ENCODE measurements at places on chromosomes 1 and 21. TPM values are rescaled to one million over a fixed set of nuclear protein-coding genes. Genes with fewer than 3 reads are reported as not detected.

The ANKRD35 gene
- total RNA-seq = 4.1 TPM

The LYPD8 gene
- total RNA-seq = not detected

The NHLH2 gene
- total RNA-seq = not detected

The C4BPA gene
- not detected for total RNA-seq

The PLCH2 gene
- 0.21 TPM for total RNA-seq

The ZNF695 gene
- total RNA-seq = 3.5 TPM

The HTR1D gene
- total RNA-seq = not detected

GRCh38 chr1:67722292-67722944 is 37.4 kb downstream of the GADD45A start:
- DNase-seq = no peak

DNA sequence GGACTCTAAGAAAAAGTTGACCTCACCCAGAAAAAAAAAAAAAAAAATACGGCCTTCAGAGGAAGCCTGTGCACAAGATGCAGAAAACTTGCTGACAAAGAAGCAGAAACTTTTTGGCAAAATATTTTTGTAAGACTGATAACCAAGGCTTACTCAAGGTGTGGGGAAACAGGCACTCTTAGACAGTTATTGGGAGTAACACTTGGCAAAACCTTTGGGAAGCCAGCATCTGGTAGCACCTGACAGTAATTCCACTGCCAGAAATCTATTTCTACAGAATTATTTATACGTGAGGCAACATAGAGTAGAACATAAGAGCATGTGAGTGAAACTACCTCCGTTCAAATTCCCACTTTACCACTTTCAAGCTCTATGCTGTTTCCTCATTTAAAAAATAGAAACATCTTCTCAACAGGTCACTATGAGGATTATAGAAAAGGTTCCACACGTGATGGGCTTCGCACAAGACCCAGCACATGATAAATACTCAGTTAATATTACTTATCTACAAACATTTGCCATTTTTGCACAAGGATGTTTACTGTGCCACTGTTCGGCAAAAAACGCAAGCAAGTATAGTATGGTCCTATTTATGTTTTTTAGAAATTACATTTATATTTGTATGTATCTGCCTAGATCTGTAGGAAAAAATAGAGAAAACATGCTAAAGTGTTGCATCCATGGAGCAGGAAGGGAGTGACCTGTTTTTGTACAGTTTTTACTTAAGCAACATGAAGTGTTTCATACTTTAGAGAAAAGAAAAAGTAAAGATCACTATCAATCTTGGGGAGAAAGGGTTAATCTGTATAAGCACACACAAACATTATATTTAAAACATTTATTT is 22.2 kb downstream of the MRPL39 start:
- DNase-seq = no peak

DNA sequence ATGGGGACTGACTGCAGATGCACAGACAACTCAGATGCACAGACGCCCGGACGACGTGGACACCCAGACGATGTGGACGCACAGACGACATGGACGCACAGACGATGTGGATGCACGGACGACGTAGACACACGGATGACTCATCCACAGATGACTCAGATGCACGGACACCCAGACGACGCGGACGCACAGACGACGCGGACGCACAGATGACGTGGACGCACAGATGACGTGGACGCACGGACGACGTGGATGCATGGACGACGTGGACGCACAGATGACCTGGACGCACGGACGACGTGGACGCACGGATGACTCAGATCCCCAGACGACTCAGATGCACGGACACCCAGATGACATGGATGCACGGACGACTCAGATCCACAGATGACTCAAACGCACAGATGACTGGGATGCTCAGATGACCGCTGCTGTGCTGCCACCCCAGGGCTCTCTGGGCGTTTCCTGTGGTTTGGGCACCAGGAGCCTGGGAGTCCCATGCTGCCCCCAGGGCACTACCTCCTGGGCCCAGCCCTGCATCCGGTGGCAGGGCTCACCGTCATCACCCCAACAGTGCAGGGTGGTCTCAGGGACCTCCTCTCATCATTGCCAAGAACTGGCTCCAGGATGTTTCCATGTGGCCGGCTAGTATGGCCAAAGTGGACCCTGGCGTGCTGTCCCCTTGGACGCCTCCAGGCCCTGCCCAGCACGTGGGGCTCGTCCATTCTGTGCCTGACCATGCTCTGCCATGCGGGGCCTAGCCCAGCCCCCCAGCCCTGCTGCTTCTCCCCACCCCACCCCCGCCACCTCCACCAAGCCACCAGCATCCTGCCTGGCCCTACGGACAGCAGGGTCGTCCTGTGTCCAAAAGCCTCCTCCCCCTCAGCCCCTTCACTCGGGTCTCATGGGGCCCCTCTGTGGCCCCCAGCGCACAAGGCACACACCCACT is 14.0 kb downstream of the FAAP20 start:
- DNase-seq = no peak

GRCh38 chr1:818618-819291 is 105.0 kb upstream of the SAMD11 start:
- no peak for DNase-seq

GRCh38 chr21:39176271-39176709 is 7.0 kb downstream of the PSMG1 start:
- no peak for DNase-seq

DNA sequence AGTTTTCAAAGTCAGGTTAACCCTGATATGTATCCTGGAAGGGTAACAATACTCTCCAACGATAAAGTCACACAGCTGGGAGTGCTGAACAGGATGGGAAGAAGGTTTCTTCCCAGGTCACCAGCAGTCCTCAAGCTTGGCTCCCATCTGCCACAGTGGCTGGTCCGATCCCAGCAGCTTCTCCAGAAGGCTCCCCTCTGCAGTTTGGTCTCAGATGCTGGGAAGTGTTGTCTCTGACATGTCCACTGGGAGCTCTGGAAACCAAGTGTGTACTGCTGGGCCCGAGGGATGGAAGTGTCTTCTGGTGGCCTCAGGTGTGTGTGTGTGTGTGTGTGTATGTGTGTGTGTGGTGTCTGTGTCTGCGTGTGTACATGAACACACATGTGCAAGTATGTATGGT is 16.4 kb upstream of the GNL2 start:
- DNase-seq = no peak

DNA sequence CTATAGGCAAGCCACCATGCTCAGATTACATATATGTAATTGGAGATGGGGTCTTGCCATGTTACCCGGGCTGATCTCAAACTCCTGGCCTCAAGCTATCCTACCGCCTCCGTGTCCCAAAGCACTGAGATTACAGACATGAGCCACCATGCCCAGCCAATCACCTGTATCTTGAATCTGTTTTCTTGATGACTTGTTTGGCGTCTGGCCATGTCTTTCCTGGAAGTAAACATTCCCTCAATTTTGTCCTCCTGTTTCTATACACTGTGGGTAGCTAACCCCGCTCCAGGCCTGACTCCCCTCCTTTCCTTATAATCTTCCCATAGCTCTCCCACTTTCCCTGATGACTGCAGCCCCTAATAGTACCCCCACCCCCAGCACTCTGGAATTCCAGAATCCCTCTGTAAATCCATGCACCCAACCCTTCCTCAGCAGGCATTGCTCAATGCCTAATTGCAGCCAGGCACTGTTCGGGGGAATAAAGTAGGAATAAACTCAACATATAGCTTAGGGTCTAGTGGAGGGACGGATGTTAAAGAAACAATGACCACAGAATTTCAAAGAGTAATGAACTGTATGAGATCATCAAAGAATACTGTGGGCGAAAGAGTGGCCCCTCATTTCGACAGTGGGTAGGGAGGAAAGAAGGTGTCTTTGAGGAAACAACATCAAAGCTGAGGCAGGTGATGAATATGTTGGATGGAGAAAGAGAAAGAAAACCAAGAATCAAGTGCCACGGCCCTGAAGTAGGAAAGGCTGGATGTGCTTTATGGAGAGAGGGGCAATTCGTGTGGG is 161.5 kb downstream of the ADSS2 start:
- DNase-seq = no peak

GRCh38 chr1:2787163-2787911 is 14.2 kb downstream of the TTC34 start:
- DNase-seq = peak; percentile 10

DNA sequence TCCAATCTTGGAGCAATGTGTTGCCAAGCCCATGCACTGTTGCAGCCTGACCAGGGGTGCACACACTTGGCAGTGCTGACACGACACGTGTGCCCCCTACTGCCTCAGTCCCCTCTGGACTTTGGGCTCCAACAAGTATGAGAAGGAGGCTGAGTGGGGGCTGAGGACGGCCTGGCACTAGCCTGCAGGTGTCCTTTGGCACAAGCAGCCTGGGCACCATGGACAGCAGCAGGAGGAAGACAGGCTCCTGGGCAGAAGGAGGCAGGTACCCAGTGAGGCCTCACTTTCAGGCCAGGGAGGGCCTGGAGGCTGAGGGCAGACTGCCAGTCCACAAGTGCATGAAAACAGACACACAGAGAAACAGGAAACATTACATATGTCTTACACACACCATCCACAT is 1702.9 kb upstream of the B3GALT2 start:
- no peak for DNase-seq

- DNase-seq = no peak
Measured at GRCh38 chr1:78493451-78493850, 2.7 kb downstream of the PTGFR start.

DNA sequence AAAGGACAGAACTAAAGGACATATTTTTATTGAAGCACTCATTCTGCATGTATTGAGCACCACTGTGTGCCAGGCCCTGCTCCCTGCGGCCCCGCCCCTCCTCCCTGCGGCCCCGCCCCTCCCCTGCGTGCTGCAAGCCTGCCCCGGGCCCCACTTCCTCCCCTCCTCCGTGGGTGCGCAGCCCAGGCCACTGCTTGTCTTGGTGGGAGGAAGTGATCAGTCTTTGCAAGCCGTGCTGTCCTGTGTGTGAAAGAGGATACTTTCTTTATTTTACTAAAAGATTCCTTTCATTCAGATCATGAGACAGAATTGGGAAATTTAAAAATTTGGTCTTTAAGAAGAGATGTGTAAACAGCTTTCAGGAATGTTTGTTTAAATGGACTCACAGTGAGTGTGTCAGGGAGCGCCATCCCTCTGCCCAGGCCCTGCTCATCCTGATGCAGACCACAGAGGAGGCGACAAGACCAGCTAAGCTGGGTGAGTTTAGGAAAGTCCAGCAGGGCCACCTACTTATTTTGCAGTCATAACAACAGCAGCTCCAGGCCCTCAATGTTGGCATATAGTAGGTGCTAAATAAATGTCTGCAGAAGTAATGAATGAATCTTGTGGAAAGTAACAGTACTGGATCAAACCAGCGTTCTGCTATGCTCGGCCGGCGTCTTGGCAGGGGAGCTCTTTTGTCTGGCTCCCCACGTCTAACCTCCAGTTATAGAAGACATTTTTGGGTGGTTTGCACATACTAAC is 88.3 kb upstream of the SELENON start:
- peak; percentile 12 for DNase-seq

- no peak for DNase-seq
Measured at GRCh38 chr1:36739703-36740289, 257.1 kb upstream of the CSF3R start.

- DNase-seq = no peak
Measured at GRCh38 chr1:224592636-224593582, 23.2 kb upstream of the CNIH3 start.

- DNase-seq = no peak
Measured at GRCh38 chr1:210260096-210260495, 27.5 kb downstream of the SERTAD4 start.

DNA sequence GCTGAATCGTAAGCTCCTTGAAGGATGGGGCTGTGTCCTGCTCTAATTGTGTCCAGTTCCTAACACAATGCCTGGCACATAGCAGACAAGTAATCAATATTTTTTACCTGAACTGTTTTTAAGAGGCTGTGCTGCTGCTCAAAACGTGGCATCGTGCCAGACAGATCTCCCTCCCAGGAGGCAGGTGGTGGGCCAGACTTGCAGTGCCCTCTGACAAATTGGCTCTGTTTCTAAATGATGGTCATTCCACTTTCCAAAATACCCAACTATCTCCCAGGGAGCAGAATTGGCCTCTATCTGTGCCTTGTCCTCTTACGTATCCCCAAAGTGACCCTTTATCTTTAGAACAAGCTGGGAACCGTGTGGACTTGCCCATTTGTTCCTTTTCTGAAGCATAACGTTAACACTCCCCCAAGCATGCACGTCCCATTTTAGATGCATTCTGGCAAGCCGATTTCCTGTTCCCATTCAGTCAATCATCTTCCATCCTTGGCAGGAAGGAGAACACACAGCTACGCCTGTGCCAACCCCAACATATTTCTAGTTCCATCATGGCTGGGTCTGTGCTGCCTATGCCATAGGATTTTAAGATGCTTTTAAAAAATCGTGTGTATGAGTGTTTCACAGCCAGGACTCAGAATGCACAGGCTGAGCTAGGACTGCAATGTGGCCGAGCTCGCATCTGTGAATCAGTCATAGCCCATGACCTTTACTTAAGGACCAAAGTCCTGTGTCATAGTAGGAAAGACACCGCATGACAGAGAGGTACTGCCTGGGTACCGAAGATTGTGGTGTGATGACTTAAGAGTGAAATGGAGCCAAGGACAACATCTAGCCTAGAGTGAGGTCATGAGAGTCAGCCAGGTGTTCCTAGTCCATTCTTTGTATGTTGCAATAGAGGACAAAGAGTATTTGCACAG is 408.6 kb downstream of the PRDM2 start:
- DNase-seq = no peak

GRCh38 chr1:22452481-22452957 is 868 bp downstream of the ZBTB40 start:
- DNase-seq = peak; percentile 27

GRCh38 chr1:25909040-25909439 is 2.8 kb upstream of the STMN1 start:
- DNase-seq = no peak

DNA sequence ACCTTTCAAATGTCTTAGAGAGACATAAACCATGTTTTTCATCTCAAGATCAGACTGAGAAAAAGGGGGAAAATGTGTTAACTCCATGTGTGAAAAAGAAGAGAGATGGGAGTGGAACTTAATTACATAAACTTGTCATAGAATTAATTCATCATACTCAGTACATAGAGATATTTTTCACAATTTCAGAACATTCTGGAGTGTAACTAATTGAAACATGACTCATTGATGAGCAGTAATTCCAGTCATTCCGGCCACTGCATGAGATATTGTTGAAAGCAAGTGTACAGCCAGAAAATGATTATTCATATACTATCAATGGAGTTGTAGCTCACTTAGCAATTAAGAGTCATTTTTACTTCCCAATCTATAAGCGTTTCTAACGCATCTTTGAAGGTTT is 739.3 kb downstream of the LTN1 start:
- DNase-seq = no peak

- no peak for DNase-seq
Measured at GRCh38 chr1:119204961-119205357, 64.5 kb upstream of the WARS2 start.

GRCh38 chr21:15695241-15695640 is 34.5 kb upstream of the USP25 start:
- no peak for DNase-seq

DNA sequence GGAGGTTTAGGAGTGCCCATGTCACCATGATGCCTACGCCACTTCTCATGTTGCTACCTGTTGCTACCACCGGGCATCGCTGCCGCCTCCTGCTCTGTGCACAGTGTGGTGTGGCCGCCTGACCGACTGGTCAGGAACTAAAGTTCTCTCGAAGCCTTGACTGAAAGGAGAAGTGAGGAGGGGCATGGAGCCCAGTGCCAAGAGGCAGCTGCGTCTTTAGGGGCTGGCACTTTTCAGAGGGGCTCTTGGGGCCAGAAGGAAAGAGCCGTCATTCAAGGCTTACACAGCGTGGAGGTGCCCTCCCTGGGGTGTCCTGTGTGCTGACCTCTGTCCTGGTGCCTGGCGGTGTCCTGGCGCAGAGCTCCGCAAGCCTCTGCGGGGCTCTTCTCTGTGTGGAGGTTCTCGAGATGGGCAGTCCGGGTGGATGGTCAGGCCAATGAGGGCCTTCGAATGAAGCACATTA is 57.2 kb downstream of the ADARB1 start:
- no peak for DNase-seq
